ENCODE measurements at places on chromosomes 5 and 9. TPM values are rescaled to one million over a fixed set of nuclear protein-coding genes. Genes with fewer than 3 reads are reported as not detected.

SLC26A2 gene
- total RNA-seq: 12.6 TPM

DNA sequence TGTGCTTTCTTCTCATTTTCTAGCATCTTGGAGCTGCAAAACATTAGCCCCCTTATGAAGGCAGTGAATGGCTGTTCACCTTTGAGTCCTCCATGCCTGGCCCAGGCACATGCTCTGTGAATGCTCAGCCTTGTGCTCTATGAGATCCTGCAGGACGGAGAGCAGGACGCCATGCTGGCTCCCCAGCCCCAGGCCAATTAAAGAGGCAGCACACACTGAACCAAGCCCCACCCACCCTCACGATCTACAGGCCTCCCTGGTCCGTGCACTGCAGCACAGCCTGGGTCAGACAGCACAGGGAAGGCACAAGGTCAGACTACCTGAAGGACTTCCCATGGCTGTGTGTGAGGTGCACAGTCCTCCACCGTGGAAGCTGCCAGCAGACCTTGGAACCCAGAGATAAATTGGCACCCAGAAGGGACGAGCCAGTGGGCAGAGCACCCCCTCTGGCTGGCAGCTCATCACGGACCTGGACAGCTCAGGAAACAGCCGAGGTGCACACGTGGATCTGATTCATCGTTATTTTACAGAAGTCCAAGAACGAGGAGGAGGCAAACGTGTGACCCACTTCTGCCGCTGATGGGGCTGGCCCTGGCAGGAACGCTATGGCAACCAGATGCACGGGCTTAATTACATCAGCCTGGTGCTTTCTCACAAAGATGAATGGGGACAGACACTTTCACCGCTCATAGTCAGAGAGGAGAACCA is 59.5 kb downstream of the OLFM1 start:
- H3K36me3 ChIP-seq: no peaks in the 10 kb centered on the region
- H3K4me3 ChIP-seq: no peak overlapping the region
- no peaks in the 10 kb centered on the region for H3K4me1 ChIP-seq
- H3K27me3 ChIP-seq: peaks cover 43% of the 10 kb centered on the region
- DNase-seq: no peak
- H3K27ac ChIP-seq: no peak overlapping the region

ZNF346 gene
- total RNA-seq: 42.2 TPM

ECM2 gene
- total RNA-seq: 0.31 TPM
